ENCODE measurements at places on chromosomes 6 and 20. TPM values are rescaled to one million over a fixed set of nuclear protein-coding genes. Genes with fewer than 3 reads are reported as not detected.

BPI gene
- total RNA-seq = 2.1 TPM

TNXB gene
- 2.1 TPM for total RNA-seq

NOL7 gene
- total RNA-seq = 62.5 TPM

HLA-DMA gene
- 85.0 TPM for total RNA-seq

PLA2G7 gene
- 9.3 TPM for total RNA-seq

OPRM1 gene
- not detected for total RNA-seq

MRAP2 gene
- total RNA-seq = 1.6 TPM

DNA sequence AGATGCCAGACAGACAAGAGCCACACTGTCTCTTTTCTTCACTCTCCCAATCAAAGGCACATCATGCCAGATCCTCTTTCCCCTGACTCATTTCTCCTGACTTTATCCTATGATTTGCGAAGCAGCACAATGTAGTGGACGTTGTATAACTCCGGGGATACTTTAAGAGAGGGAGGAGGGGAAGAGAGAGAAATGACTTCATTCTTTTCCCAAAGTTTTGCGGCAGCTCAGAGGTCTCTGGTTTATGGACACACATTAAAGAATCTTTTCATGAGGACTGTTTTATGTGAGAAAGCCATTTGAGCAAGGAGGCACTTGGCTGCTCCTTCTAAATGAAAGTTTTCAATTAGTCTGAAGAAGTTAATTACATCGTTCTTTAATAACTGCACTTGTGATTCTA, 75.1 kb upstream of the MC3R start:
- no peaks in the 10 kb centered on the region for H3K36me3 ChIP-seq
- H3K4me1 ChIP-seq = no peaks in the 10 kb centered on the region
- H3K27ac ChIP-seq = no peak overlapping the region
- no peaks in the 10 kb centered on the region for H3K27me3 ChIP-seq
- DNase-seq = no peak
- no peak overlapping the region for H3K4me3 ChIP-seq

- no peak for DNase-seq
- no peaks in the 10 kb centered on the region for H3K27me3 ChIP-seq
- H3K27ac ChIP-seq = no peak overlapping the region
- no peak overlapping the region for H3K4me3 ChIP-seq
- H3K36me3 ChIP-seq = no peaks in the 10 kb centered on the region
Observed at GRCh38 chr20:15494851-15495250, 1078.4 kb downstream of the KIF16B start.

DNA sequence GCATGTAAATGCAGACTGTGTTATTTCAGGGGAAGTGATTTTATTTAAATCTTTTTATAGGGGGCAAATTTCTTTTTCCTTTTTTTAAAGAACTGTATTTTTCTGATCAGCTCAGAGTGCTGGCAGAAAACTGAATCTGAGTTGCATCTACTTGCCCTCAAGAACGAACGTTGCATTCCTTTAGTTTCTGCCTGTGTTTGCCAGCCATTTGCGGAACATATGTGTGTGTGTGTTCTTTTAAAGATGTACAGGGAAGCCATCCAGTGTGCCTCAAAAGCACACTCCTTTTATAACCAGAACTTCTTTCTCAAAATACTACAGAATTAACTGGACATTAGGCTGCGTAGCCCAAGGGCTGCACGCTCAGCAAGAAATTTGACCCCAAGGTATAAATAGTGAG, 25.8 kb upstream of the INSM1 start:
- no peaks in the 10 kb centered on the region for H3K4me1 ChIP-seq
- DNase-seq = no peak
- H3K27me3 ChIP-seq = peaks cover 2% of the 10 kb centered on the region
- H3K27ac ChIP-seq = no peak overlapping the region

DNA sequence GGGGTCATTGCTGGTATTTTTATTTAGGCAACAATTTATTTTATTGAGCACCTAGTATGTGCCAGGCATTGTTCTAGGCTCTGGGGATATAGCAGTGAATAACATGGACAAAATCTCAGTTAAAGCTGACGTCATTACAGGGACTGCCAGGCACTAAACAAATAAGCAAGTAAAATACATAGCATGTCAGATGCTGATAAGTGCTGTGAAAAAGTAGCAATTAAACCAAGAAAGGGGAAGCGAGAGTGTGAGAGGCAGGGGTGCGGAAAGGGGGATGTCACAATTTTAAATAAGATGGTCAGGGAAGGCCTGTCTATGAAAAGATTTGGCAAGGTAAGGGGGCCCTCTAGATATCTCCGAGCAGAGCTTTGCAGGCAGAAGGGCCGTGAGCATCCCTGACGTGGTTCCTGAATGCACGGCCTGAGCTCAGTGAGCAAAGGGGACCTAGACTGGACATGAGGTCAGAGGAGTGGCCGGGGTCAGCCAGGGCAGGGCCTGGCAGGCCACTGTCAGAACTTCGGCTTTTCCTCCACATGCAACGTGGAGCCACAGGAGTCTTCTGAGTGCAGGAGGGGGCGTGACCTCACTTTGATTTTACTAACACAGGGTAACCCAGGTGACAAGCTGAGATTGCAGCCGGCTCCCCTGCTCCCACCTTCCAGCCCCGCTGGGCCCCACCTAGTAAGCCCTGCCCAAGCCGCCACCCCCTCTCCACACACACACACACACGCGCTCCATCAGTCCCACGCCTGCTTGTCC, 24.2 kb upstream of the SIRPA start:
- H3K4me1 ChIP-seq = no peaks in the 10 kb centered on the region
- no peak overlapping the region for H3K4me3 ChIP-seq
- H3K36me3 ChIP-seq = no peaks in the 10 kb centered on the region
- no peak for DNase-seq
- no peaks in the 10 kb centered on the region for H3K27me3 ChIP-seq

DNA sequence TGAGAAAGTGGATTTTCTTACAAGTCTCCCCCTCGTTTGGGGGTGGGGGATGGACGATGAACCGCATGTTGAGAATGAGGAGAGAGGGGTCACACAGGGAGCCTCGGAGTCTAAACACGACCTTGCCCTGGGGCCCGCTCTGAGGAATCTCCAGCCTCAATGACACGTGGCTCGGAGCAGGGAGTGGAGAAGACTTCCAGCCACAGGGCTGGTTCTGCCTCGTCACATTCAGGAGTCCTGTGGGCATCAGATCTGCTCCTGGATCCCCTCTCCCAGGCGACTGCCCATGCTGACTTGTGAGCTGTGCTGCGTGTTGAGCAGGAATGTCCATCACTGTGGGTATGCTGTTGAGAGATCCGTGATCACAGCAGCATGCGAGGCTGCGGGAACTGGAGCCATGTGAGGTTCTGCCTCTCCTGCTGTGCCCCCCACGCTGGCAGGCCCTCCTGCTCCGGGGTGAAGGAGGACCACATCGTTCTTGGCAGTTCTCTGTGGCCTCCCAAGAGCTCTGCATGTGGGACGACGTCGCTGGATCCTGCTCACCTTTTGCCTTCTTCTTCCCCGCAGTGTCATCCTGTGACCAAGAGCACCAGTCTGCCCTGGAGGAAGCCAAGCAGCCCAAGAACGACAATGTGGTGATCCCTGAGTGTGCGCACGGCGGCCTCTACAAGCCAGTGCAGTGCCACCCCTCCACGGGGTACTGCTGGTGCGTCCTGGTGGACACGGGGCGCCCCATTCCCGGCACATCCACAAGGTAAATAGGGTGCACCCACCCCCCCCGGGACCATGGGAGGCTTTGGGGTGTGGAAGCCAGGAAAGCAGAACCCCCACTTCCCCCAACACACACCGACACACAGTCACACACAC, 157.5 kb downstream of the SMOC2 start:
- no peak overlapping the region for H3K27ac ChIP-seq
- H3K4me1 ChIP-seq = no peaks in the 10 kb centered on the region
- DNase-seq = no peak
- no peaks in the 10 kb centered on the region for H3K27me3 ChIP-seq
- H3K36me3 ChIP-seq = no peaks in the 10 kb centered on the region
- H3K4me3 ChIP-seq = no peak overlapping the region

DNA sequence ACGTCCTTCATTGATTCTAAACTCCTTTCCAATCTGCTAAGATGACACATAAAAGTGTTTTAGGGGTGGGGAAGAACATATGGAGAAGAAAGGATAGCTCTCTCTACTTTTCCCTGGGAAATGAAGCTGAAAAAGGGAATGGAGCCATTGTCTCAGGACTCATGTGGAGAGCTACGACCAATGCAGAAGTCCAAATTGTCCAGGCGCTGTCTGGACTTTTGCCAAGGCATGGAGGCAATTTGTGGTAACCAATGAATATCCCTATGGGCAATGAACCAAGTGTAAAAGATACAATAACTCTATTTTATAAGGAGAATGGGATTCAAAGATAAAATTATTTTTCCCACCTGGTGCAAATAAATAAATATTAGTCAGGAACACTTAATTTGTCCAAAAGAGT, 16.1 kb downstream of the FBXL4 start:
- H3K4me3 ChIP-seq = no peak overlapping the region
- H3K27ac ChIP-seq = no peak overlapping the region
- H3K36me3 ChIP-seq = peaks cover under 1% of the 10 kb centered on the region
